ENCODE measurements at places on chromosomes 2 and 18.

GRCh38 chr2:232523682-232524597, 2.0 kb upstream of the CHRND start:
- peak; percentile 60 for ATAC-seq

- peak; percentile 98 for ATAC-seq
Measured at GRCh38 chr18:9951022-9951859, 37.4 kb downstream of the VAPA start.

- no peak for ATAC-seq
Measured at GRCh38 chr2:3105814-3106569, 271.6 kb downstream of the EIPR1 start.

DNA sequence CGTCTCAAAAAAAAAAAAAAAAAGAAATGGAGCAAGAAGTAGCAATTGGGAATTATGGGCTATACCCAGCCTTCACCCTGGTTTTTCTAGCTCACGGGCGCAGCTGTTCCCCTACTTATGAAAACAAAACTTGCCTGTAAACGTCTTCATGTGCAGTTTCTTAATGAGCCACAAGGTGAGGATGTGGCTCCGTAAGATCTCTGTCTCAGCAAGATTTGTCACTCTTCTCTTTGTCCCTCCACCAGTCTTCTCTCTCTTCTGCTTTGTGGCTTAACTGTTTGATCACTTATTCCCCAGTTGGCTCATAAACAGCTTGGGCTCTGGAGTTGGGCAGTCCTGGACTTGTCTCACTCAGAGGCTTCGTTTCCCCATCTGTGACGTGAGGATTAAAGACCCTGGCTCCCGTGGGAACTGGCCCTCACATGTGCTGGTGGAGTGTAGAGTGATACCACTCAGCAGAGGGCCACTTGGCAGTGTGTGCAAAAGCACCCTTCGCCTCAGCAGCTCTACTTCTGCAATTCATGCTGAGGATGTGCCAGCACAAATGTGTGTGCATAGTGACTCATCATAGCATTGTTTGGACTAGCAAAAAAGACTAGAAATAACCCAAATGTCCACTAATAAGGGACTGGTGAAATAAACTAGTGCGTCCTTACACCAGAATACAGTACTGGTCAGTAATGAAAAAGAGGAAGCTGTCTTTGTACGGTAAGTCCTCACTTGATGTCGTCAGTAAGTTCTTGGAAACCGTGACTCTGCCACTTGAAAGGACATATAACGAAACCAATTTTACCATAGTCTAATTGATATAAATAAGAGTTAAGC, 8.7 kb downstream of the CEP68 start:
- peak; percentile 79 for ATAC-seq

- ATAC-seq: no peak
Measured at GRCh38 chr2:79585701-79586433, 73.0 kb downstream of the CTNNA2 start.

DNA sequence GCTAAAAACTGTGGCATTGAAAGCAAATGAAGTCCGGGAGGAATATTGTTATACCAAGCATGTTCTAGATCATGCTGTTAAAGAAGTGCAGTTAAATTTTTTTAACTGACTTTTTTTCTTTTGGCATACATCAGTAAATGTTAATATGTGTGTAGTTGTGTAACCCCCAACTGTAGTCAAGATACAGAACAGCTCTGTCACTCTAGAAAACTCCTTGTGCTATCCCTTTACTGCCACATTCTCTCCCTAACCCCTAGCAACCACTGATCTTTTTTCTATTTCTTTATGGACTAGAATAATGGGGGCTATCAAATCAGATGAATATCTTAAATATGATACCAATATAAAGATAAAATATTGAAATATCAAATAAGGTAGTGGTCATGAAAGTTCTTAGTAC, 46.4 kb downstream of the LCLAT1 start:
- no peak for ATAC-seq

- ATAC-seq: no peak
Measured at GRCh38 chr18:50469380-50469781, 90.5 kb upstream of the MAPK4 start.

- peak; percentile 93 for ATAC-seq
Measured at GRCh38 chr2:97699765-97700444, 13.5 kb upstream of the ZAP70 start.

DNA sequence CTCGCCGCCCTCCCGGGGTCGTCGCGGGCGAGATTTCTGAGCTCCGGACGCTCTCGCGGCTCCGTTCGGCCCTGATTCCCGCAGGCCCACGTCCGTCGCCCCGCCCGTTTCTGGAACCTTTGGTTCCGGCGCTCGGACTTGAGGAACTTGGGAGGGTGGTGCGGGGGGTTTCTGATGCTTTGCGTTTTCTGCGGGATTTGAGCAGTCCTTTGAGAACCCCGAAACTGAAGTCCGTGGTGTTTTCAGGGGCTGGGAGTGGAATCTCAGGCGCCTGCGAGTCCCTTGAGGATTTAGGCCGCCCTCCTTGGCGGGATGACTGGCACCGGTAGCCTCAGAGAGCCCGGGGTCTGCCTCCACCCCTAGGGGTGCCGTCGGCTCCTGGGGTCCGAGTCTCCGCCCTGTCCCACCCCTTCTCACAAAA, 336 bp downstream of the THNSL2 start:
- ATAC-seq: no peak

GRCh38 chr18:39515299-39515698, 1949.7 kb upstream of the CELF4 start:
- no peak for ATAC-seq

Data from SK-N-SH treated with all-trans-retinoic acid at 6 μM for 48 hours (cell line).